ENCODE measurements at places on chromosomes 1 and 21. TPM values are rescaled to one million over a fixed set of nuclear protein-coding genes. Genes with fewer than 3 reads are reported as not detected.

DNA sequence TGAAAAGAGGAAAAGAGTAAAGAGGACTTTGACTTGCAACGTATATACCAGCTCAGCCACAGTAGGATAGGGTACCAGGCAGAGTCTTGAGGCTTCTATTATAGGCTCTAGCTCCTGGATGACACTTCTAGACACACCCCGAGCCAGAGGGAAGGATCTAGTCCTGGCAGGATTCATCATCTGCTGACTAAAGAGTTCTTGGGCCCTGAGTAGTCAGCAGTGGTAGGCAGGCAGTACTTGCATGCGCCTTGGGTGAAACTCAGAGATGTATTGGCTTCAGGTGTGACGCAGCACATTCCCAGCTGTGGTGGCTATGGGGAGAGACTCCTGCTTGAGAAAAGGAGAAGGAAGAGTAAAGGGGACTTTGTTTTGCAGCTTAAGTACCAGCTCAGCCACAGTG lies 162.3 kb upstream of the APP start:
- DNase-seq: no peak

- no peak for DNase-seq
These were observed 41.3 kb upstream of the SLC19A2 start for GRCh38 chr1:169527001-169527400.

DNA sequence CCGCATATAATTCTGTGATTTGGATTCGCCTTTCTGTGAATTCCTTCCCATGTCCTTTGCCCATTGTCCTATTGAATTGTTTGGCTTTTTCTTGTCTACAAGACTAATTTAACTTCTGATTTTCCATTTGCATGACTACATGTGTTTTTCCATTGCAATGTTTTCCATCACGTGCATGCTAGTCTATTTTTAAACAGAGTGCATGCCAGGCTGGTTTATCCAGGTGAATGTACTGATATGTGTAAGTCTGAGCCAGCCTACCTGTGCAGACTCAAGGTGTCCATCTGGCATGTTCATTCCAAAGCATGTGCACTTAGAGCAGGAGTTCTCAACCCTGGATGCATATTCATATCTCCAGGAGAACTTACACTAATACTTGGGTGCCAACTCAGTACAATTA lies 59.7 kb downstream of the INAVA start:
- no peak for DNase-seq

DNA sequence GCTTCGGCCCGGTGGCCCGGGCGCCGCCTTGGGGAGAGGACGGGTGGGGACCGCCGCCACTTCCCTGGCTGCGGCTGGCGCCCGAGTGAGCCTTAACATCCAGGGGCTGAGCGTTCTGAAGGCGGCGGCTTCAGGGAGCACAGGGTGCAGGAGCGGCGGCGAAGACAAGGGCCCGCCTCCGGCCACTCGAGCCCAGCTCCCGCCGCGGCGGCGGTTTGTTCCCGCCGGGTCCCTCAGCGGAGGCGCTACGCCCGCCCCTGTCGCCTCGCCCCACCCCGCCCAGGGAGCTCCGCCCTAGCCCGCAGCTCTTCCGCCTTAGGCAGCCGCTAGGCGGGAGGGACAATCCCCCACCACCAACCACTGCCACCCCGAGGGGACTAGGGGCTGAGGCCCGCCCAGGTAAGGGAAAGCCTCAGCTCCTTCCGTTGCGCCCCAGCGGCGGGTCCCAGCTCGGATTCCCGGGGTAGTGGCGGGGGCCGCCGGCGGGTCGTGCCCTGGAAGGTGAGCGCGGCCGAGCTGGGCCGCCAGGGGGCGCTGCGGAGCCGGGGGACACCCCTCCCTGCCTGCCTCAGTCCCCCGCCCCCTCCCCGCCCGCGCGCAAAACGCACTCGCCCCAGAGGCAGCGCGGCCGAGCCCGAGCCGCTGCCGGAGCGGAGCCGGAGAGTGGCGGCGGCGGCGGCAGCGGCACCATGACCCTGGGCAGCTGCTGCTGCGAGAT lies at the start of gene FOXD2:
Gene FOXD2, plus strand, starts transcription at position 598 of the 718 bp plus-strand sequence. Its CDS starts 92 bp downstream, at position 690.
- peak; percentile 91 for DNase-seq

DNA sequence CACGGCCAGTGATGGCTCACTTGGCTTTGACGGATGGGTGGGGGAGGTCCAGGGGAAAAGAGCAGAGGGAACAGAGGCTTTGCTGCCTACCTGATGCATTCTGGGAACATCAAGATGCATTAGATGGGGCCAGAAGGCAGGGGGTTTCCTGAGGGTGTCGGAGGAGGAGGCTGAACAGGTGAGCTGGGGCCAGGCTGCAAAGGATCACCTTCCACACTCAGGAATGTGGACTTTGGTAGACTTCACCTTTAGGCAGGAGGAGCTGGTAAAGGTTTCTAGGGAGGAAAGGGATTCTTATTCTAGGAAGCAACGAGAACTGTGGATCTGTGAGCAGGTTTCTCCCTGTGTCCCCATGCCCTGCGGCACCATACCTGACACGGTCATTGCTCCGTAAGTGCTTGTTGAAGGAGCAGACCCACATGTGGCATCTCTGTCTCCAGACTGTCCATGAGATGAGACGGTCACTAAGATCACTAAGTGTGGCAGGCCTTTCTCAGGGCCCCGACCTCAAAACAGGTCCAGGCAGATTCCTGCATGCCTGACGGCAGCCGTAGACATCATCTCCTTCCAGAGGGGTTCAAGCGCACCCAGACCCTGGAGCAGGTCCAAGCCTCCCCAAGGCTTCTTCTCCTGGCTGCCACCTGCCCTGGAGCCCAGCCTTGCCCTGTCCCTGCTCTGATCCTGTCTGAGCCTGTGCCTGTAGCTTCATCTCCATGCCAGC lies 89.1 kb upstream of the SLC25A33 start:
- no peak for DNase-seq

DNA sequence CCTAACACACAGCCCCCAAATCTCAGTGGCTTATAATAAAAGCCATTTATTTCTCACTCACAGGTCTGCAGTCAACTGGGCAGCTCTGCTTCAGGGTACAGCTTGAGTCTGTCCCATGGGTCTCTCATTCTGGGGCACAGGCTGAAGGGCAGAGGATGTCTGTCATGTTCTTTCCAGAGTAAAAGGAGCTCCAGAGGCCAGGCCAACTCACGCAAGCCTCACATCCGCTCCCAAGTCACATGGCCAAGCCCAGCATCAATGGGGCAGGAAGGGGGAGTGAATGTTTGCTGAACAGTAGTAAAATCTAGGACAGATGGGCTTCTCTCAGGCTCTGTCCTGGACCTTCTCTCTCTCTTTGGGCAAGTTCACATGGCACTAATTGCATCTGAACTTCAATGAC lies 7.1 kb upstream of the SSBP3 start:
- DNase-seq: peak; percentile 62

GRCh38 chr1:157978586-157979403 lies 14.7 kb upstream of the KIRREL1 start:
- DNase-seq: peak; percentile 35

GRCh38 chr1:172108161-172108893 lies 267.0 kb downstream of the DNM3 start:
- DNase-seq: no peak

DNA sequence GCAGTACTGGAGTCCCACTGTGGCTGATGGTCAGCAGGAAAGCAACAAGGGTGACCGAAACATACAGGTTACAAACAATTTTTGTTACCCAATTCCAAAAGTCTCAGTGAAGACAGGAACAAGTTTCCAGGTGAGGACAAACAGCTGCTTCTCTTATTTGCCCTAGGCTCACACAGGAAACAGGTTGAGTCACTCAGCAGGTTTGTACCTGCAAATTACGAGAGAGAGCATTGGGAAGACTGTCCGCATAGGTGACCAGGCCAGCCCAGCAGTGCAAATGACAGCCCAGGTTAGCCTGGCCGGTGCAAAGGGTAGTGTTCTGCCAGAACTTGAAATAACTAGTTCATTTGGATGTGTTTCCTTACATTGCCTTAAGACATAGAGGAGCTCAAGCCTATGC lies 40.0 kb upstream of the DSCAM start:
- DNase-seq: no peak

DNA sequence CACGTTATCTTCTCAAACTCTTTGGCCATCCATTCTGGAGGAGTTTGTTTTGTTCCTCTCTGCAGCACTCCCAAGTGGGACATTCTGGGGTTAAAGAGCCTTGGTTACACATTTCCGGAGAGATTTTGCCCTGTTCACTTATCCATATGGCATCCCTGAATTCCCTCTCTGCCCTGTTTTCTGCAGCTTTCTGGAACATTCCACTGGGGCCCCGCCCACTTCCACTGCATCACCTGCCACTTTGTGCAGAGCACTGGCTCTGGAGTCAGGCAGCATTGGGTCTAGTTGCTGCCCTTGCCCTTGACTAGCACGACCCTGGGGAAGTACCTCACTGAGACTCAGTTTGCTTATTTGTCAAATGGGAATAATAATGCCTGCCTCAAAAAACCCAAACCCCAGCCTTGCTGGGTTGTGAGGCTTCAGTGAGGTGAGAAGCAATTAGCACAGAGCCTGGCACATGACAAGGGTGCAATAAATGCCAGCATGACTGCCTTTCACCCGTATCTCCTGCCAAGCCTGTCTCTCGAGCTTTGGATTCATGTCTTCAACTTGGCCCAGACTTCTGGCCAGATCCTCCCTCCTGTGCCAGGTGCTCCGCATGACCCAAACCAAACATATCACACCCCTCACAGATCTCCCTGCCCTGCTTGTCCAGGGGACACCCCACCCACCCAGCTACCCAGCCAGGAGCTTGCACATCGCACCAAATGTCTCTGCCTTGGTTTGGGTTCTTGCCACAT lies 38.3 kb downstream of the IL6R start:
- DNase-seq: no peak

DNA sequence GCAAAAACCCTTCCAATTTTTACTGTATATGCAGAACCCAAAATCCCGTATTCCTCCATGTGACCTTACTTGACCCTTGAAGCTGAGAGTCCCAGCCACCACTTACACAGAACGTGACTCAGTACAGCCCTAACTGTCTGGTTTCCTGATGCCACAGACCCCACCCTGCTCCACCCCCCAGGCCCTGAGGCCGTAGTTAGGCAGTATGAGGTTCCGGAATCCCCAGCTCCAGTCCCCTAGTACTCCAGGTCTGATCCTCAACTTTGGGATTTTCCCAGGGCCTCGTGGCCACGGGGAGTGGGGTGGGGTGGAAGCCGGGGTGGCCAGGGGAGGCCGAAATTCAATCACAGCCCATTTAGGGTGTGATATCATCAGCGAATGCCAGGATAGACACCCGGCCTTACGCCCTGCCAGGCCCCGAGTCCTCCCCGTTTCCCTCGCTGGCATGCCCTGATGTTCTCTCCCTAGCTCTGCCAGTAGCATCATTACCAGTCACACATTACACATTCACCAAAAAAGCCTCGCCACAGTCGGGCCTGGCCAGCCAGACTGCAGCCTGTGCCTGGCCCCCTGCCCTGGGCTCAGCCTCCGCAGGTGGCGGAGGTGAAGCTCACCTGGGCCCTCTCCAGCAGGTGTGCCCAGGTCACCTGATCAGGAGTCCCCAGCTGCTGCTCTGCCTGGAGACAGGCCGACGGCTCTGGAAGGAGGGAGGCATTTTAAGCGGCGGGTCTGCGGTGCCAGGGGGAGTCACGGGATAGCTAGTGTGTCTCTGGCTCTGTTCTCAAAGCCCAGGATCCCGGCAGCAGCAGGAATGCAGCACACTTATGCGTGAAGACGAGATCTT lies 70.8 kb downstream of the SCCPDH start:
- DNase-seq: peak; percentile 67

DNA sequence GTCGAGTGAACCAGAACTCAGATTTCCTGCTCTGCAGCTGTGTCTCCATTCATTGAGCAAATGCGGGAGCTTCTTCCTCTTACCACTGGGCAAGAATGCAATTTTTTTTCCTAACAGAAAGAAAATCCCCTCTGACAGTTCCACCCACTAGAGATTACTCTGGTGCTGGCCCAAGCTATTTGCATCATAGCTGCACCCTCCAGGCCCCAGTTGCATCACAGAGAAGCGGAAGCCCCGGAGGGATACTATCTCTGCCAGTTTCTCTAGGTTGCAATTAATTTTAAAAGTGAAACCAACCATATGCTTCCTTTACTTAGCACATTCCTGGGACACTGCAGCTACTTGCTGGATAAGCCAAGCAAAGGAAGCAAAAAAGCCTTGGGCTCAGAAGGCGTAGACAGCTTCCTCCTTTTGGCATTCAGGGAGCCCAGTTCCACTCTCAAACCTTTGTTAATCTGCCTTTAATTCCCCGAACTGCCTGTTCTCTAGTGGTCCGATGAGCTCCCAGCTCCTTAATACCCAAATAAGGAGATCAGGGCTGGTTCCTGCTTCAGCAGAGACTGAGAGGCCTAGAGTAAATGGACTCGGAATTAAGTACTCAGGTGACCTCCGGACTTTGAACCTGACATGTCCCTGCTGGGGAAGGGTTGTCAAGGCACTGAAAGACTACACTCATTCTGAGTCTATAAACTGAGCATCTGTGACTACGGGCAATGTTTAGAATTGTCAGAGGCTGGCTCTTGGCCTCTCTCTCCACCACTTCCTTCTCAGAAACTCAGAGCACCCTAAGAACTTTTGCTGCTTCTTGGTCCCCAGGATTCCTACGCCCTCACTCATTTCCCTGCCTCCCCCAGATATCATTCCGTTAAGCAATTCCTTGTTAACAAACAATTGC lies 72.5 kb upstream of the TNFSF18 start:
- DNase-seq: peak; percentile 70

GRCh38 chr1:31783846-31784245 lies 19.7 kb upstream of the ADGRB2 start:
- no peak for DNase-seq

GRCh38 chr1:153616917-153617311 lies 789 bp upstream of the S100A14 start:
- DNase-seq: peak; percentile 59

DNA sequence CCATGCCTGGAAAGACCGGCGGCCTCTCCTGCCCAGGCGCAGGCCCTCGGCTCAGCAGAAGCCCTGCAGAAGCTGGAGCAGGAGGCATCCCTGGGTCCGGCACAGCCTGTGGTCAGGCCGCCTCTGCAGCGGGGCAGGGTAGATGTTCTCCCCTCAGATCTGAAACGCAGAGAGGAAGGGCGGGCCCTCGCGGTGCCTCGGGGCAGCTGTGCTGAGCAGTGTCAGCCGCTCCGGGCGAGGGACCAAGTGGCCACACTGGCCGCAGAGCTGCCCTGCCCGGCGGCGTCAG lies 175.3 kb upstream of the ARHGEF16 start:
- peak; percentile 16 for DNase-seq

GRCh38 chr1:8818325-8818775 lies 910 bp upstream of the RERE start:
- no peak for DNase-seq

DNA sequence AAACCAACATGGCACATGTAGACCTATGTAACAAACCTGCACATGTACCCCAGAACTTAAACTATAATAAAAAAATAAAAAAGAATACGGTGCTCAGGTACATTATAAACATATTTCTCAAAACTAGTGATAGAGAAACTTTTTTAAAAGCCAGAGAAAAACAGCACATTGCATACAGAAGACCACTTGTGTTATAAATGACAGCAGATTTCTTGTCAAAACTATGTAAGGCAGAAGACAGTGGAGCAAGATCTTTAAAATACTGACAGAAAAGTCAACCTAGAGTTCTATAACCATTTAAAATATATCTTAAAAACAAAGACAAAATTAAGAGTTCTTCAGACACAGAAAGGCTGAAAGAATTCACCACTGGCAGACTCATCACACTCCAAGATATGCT lies 144.7 kb downstream of the NEGR1 start:
- no peak for DNase-seq

Gene KRTAP19-1
- not detected for total RNA-seq

Gene CASQ1
- total RNA-seq: 20.0 TPM

Gene GSTM1
- not detected for total RNA-seq

Gene LRRC3
- 2.1 TPM for total RNA-seq

Gene PAQR6
- 0.32 TPM for total RNA-seq

Gene TCP10L
- 2.9 TPM for total RNA-seq

Gene AHCTF1
- total RNA-seq: 21.9 TPM

Gene BARHL2
- total RNA-seq: not detected

Gene GPA33
- 0.07 TPM for total RNA-seq

Gene POGK
- total RNA-seq: 15.6 TPM
